ENCODE measurements at places on chromosomes 2 and 18. TPM values are rescaled to one million over a fixed set of nuclear protein-coding genes. Genes with fewer than 3 reads are reported as not detected.
A peak's percentile ranks its signal among the peaks of the same experiment; 100 is the strongest.

DNA sequence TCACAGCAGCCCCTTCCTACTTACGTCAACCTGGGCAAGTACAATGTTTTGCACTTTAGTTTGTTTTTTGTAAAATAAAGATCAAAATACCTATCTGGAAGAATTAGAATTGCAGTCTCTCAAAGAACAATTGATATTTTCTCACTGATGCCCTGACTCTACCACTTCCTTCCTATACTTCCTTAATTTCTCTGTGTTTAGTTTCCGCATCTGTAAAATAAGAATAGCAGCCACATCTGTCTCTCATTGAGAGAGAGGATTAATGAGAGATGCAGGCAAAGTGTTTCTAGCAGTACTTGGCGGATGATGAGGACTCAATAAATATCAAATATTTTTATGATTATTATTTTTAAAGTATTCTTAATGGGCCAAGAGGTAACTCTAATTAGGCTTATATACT lies 122.6 kb upstream of the PIEZO2 start:
- H3K36me3 ChIP-seq: no peaks in the 10 kb centered on the region
- DNase-seq: no peak
- H3K27ac ChIP-seq: no peak overlapping the region
- H3K4me1 ChIP-seq: peaks cover 14% of the 10 kb centered on the region
- H3K4me3 ChIP-seq: no peak overlapping the region

AQP4 gene
- total RNA-seq: not detected

GRCh38 chr18:58789876-58790240 lies 74.8 kb upstream of the ZNF532 start:
- H3K4me1 ChIP-seq: peaks cover 36% of the 10 kb centered on the region
- no peaks in the 10 kb centered on the region for H3K27me3 ChIP-seq
- H3K36me3 ChIP-seq: no peaks in the 10 kb centered on the region

- peak overlapping the region; percentile 5 for H3K4me3 ChIP-seq
- H3K36me3 ChIP-seq: no peaks in the 10 kb centered on the region
- peak overlapping the region; percentile 97 for H3K27ac ChIP-seq
- H3K4me1 ChIP-seq: peaks cover 63% of the 10 kb centered on the region
- DNase-seq: peak; percentile 94
- H3K27me3 ChIP-seq: no peaks in the 10 kb centered on the region
Observed at GRCh38 chr2:238864207-238865014, 16.5 kb downstream of the TWIST2 start.

Data from osteocyte (in vitro differentiated cells).